ENCODE measurements at places on chromosomes 3 and 15.

DNA sequence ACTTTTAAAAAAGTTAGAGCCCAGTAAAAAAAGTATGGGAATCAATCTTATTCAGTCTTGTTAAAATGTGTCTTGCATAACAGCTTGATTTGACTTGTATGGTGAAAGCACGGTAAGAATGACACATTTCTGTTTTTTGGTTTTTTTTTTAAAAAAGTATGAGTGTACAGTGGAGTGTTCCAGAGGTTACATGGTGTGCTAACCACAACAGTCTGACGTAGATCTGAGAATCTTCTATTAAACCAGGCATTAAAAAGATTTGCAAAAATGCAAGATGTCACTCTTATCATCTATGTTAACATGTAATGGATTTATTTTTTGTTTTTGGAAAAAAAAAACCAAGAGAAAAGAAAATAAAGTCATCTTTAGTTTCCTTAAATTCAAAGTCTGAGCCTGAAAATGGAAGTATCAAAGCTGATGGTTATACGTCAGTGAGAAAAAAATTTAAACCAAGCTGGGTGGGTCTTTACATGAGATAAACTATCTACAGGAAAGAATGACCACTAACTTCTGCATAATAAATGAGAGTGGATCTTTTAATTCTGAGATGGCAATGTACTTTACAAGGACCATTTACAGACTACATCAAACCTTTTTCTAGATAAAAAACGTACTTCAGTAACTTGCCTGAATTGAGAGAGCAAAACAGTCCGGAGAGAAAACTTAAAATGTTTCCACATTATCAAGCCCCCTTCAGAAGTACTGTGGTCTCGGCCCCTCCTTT, 1.6 kb downstream of the GABPB1 start:
- no peak for DNase-seq

DNA sequence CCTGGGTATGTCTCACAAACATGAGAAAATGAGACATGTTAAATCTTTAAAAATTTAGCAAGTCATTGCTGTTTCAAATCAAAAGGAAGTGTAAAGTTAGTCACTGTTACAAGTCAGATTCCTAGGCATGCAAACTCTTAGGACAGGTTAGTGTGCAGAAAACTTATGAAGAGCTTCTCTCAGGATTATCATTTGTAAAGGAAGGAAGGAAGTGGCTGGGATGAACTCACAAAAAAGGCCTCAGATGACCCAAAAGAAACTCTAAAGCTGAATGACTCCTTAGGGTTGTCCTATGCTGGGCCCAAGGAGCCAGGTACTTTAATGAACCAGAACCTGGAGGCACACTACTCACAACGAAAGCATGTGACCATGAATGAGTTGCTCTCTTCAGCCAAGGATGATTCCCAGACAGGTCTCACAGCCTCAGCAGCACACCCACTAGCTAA, 25.0 kb downstream of the MSL2 start:
- no peak for DNase-seq

DNA sequence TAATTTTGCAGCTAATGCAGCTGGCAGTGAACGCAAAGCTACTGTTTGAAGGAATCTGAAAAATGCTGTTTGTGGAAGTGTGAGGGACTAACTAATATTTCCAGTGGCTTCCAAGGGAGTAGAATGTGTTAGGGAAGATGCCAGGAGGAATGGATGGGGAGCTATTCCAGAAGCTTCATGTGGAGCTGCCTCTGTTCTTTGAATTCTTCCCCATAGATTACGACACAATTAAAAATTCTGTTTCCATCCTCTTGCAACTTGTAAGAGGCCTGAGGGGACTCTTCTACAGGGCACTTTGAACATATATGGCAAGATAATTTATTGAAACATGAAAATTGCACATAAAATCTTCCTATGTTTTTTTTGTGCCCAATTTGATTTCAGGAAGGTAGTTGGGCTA, 74.3 kb upstream of the CTXND1 start:
- DNase-seq: no peak

DNA sequence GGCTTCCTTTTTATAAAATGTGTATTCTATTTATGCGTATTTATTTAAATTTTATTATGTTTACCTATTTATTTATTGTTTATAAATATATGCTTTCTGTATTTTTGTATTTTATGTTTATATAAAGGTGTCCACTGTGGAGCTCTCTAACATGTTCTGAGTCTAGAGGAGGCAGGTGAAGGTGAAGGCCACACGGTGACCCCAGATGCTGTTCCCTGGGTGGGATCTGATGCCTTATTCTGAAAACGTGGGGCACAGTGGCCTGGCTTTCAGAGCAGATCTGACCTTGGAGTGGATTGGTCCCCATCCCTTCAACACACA, 104.7 kb upstream of the SLC7A14 start:
- DNase-seq: no peak

- no peak for DNase-seq
Observed at GRCh38 chr3:61750766-61751165, 189.4 kb downstream of the PTPRG start.

GRCh38 chr3:126529585-126530170, 5.7 kb downstream of the CHST13 start:
- DNase-seq: no peak

DNA sequence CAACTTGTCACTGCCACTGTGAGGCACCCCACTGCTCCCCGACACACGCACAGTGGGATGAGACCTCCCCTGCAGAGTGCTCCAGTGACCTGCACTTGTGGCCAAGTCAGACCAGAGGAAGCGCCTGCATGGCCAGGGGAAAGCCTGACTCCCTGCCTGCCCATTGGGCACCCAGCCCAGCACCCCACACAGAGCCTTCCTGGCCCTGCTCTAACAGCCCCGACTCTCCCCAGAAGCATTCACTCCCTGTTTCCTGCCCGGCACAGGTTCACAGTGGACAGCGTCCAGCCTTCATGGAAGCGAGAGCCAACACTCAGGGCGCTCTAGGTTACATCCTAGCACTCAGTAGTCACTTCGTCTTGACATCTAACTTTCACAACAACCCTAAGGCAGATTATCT, 27.8 kb downstream of the RBPMS2 start:
- DNase-seq: no peak

DNA sequence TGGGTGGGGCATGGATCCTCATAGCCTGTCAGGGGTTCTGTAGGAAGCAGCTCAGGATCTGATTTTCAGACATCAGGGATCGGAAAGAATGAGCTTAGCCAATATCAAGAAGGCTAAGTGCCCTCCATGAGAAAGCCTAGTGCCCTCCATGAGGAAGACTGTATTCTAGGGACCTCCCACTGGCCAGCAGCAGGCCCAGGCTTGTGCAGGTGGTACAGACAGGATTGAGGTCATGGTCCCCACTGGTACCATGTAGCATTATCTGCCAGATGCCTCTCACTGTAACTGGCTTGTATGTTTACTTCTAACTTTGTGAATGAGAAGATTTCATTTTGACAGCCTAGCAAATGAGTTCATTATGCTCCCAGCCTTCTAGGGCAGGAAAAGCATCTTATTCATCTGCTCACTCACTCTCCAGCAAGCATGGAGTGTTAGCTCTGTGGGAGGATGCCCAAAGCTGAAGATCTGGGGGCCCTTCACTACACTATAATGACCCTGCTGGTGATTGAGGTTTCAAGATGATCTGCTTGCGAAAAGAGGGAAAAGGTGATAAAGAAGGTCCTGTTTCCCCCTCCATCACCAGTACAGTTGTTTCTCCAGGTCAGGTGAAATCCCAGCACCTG, 7.5 kb downstream of the EPHB1 start:
- no peak for DNase-seq

DNA sequence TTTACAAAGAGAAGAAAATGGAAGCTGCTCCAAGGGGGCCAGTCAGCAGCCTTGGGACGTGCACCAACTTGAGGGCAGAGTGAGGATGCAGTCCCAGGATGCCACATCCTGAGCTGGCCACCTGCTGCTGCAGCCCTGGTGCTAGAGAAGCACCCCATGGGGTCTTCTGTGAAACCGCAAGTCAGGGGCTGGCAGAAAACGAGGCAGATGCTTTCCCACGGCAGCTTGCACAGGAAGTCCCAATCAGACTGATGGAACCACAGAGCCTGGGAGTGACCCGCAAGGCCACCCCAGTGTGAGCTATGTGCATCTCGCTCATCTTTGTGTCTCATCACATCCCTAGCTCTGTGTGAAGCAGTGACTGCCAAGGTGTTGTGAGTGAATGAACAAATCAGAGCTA, 76.5 kb downstream of the NUP210 start:
- no peak for DNase-seq

- no peak for DNase-seq
Observed at GRCh38 chr15:69757186-69757585, 304.6 kb downstream of the RPLP1 start.

- no peak for DNase-seq
Observed at GRCh38 chr3:82157952-82158351, 396.5 kb upstream of the GBE1 start.

DNA sequence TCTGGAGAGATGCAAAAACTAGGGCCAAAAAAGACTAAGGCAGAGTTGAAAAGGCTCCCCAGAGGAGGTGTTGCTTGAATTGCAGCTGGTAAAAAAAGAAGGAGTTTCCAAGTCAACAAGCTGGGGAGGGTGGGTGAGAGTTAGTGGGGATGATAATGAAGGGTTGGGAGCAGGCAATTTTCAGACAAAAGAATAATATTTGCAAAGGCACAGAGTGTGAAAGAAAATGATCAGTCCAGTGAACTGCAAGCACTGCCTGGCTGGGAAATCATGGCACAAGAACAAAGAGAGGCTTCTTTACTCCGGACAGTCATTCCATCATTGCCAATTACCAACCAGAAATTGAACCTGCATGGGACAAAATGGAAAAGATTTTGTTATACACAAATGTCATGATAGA, 42.2 kb downstream of the C3orf85 start:
- no peak for DNase-seq

GRCh38 chr3:152452318-152452717, 183.6 kb downstream of the MBNL1 start:
- DNase-seq: no peak

- no peak for DNase-seq
Observed at GRCh38 chr15:63103416-63103815, 18.2 kb upstream of the LACTB start.
